Stimulated activated CD4-positive, alpha-beta T cell treated with anti-CD3 and anti-CD28 coated beads, Interleukin-1b, Interleukin-23, amount 100 ng/mL, for 48 hours (primary cell): ENCODE measurements at places on chromosomes 3 and 15.

DNA sequence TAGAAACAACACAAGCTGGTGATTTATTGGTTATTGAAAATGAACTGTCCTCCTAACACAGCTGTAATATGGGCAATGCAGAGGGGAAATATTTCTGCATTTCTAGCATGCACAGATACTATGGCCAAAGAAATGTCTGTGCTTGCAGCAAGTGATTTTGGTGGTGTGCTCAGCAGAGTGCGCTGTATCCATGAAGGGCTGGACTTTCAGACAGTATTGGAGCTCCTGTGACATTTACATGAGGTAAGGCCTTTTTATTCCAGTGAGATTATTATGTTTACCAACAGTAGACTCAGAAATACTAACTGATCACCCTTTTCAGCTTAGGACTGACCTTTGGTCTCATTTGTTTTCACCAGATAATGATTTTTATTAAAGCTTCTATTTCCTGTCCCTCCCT is 1302.6 kb upstream of the EPHA6 start:
- DNase-seq, result no peak

- DNase-seq, result no peak
Observed at GRCh38 chr15:48244921-48245320, 38.8 kb downstream of the SLC12A1 start.

- no peak for DNase-seq
Observed at GRCh38 chr3:187843654-187844053, 98.4 kb upstream of the BCL6 start.

DNA sequence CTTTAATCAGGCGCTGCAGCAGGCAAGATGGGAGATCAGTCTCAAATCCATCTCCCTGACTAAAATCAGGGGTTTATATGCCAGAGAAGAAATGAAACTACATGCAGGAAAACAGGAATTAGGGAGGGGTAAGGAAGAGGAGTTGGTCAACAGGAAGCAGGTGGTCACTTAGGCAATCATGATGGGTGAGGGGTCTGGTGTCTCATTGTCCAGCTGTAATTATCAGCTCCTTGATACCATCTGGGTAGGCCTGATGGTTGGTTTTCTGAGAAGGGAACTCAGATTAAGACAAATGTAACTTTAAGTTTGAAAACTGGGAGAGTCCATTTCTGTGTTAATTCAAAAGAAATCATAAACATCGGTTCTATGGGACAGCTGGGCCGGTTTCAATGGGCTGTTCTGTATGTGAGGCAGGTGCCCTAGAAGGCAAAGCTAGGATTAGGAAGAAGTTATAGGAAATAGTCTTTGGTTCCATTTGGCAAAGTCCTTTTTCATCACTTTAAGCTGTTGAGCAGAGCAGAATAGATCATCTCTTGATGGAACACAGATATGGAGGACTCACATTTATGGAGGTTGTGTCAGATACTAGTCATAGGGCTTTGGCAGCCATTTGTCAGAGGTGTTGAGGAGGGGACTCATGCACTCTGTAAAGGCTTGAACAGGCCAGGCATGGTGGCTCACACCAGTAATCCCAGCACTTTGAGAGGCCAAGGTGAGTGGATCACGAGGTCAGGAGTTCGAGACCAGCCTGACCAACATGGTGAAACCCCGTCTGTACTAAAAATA is 149.4 kb downstream of the VGLL4 start:
- no peak for DNase-seq

- peak; percentile 26 for DNase-seq
Observed at GRCh38 chr15:92883163-92883875, 16.8 kb upstream of the CHD2 start.

GRCh38 chr3:35296533-35296932 is 342.8 kb upstream of the ARPP21 start:
- peak; percentile 3 for DNase-seq
